Right forelimb (tissue), 1 donor: ENCODE measurements at places on chromosomes 12 and 14.

GRCh38 chr12:91326058-91327027 lies 143.7 kb upstream of the DCN start:
- DNase-seq, result peak; percentile 59

DNA sequence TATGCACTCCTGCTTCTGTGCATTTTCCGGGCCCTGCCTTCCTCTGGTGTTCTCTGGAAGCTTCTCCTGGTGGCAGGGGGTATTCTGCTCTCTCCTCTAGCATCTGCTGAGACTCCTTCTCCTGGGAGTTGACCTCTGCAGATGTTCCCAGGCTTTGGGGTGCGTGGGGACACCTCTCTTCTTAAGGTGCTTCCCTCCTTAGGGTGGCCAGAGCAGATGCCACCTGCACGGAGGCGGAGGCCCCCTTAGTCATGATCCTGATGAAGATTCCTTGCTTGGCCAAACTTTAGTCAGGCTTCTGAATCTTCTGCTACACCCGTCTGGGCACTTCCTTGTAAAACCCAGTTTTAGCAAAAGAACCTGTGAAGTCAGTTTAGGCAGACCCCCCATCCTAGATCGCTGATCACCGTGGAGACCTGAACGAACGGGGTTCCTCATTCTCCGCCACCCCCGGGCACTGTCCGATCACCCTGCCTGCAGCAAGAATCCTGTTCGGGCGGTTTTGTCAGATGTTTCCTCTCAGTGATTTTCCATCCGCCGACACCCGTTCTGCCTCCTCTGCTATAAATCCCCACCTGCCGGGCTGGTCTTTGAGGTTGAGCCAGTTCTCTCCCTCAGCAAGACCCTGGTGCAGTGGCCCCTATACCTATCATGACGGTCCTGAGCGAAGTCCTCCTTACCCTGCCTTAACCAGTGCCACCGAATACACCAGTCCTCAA lies 111.9 kb downstream of the CALM1 start:
- no peak for DNase-seq

- no peak for DNase-seq
These were observed 55.1 kb downstream of the PAWR start for GRCh38 chr12:79635676-79636075.

GRCh38 chr12:120292411-120292660 lies 633 bp upstream of the RNU4-2 start:
- no peak for DNase-seq

- no peak for DNase-seq
These were observed 22.4 kb upstream of the SERPINA6 start for GRCh38 chr14:94345344-94346064.

DNA sequence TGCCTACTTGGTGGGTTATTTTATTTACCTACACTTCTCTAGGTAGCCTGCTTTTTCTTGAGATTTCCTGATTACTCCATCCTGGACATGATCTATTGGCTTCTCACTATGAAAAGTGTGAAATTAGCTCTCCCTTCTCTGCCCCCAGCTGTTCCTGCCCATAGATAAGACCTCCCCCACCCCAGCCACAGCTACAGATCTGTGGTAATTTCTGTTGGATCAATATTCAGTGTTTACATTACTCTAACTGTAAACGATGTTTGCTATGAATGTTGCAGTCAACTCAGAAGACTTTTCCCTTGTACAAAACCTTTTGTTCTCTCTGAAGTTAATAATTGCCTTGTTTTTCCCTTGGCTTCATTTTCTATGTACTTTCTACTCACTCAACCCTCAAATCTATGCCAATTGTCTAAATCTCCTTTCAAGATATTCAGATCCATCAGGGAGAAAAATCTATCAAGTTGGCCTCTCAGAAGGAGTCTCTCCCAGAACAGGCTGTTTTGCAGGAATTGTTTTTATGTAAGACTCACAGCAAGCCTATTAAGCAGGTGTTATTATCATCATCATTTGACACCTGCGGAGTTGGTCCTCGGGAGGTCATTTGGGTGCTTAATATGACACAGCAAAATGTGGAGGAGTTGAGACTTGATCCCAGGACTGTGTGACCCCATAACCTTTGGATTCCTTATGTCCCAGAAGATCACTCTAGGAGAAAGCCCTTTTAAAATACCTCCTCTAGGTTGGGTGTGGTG lies 227.4 kb downstream of the SUDS3 start:
- no peak for DNase-seq

- no peak for DNase-seq
These were observed 15.9 kb downstream of the P2RX2 start for GRCh38 chr12:132634411-132634990.

DNA sequence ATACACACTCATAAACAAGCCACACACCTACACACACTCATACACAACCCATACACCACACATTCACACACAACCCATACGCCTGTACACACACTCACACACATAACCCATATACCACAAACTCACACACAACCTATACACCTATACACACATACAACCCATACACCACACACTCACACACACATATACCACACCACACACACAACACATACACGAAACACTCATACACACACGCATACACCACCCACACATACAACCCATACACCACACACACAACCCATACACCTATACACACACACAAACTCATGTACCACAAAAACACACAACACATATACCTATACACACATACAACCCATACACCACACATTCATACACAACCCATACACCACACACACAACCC lies 164.3 kb downstream of the TMEM121 start:
- no peak for DNase-seq

DNA sequence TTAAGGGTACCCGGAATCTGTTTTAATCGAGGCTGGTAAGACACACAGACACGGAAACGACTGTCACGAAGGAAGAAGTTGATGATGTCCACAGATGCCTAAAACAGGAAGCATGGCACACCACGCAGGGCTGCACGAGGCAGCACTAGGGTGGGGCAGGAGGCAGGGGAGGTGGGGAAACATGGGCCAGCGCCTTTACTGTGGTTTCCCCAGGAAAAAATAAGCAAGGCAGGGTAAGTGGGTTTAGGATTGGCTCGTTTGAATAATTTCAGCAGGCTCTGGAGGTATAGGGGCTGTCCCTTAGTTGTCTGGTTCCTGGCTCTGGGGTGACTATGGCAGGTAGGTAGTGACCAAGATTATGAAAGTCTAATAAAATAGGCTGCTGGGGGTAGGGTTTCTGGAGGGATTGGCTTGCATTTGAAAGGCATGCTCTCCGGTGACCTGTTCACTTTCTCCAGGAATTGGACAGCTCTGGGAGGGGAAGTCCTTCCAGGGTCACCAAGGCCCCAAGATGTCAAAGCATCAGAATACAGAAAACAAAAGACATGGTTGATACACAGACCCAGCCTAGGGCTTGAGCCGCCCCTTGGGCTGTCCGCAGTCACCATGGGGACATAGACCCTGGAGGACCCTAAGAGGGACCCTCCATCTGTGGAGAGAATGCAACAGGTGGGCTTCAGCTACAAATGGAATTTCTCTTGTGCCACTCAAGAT lies 35.3 kb downstream of the MAP1LC3B2 start:
- no peak for DNase-seq

DNA sequence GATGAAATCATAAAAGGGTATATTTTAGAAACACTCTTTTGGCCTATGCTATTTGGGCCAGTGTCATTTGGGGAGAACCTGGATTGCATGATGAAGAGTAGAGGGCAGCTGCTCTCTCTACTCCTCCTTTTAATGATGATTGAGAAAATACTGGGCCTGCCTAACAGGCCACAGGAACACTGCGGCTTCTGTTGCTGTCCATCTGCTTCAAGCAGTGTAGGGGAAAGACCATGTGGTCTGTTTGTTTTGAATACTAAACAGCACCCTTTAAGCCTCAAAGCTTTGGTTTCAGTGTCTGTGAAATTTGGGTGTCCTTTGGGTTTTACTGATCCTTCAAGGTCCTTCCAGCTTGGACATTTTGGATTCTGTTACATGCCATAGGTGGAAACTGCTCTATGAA lies 78.0 kb downstream of the TTC6 start:
- DNase-seq, result no peak

GRCh38 chr14:96148631-96149030 lies 56.0 kb upstream of the BDKRB2 start:
- no peak for DNase-seq

DNA sequence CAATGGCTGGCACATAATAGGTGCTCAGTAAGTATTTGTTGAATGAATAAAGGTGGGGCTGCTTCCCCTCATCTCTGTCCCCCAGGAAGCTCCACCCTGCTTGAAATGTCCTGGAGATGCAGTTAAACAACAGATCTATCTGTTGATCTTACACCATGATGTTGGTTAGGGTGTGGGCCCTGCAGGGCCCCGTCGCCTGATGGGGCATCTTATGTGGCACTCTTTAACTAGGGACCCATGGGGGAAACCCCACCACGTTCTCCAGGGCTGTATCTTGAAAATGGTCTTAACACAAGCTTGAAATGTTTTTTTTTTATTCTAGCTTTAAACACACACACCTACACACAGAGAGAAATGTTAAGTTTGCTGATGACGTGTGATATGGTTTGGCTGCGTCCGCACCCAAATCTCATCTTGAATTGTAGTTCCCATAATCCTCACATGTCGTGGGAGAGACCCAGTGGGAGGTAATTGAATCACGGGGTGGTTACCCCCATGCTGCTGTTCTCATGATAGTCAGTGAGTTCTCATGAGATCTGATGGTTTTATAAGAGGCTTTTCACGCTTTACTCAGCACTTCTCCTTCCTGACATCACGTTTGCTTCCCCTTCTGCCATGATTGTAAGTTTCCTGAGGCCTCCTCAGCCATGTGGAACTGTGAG lies 741.7 kb downstream of the VRK1 start:
- no peak for DNase-seq

DNA sequence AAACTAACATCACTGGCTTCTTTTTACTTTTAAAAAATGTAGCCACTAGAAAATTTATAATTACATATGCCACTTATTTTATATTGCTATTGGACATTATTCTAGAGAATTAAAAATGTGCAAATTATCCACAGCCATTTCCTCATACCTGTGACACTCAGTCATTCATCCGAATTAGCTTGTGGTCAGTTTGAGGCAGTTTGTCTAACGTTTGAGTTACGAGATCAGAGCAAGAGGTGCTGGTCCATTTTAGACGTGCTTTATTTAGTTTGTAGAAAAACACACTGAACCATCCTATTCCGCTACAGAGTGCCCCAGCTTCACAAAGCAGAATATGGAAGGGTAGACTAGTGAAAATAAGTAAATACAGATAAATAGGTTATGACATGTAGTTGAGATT lies 513.0 kb downstream of the NRXN3 start:
- DNase-seq, result no peak

GRCh38 chr12:53044896-53045695 lies 4.8 kb upstream of the TNS2 start:
- no peak for DNase-seq

DNA sequence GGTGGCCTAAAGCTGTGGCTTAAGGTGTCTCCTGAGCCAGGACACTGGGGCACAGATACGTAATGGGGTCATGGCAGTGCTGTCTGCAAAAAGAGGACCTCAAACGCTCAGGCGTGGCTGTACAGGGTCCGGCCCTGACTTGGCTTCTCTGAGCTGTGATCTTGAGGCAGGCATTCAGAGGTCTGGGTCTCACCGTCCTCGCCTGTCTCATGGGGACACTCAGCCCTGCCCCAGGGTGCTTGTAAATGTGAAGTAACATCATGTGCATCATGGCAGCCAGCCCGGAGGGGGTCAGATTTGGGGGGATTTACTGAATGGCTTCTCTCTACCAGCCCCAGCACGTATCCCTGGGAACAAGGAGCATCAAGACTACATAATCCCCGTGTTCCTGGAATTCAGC lies 28.8 kb downstream of the DIO3 start:
- DNase-seq, result no peak

GRCh38 chr12:103771466-103771865 lies 69.6 kb downstream of the NT5DC3 start:
- no peak for DNase-seq

GRCh38 chr12:20482491-20483054 lies 114.2 kb downstream of the PDE3A start:
- DNase-seq, result no peak

DNA sequence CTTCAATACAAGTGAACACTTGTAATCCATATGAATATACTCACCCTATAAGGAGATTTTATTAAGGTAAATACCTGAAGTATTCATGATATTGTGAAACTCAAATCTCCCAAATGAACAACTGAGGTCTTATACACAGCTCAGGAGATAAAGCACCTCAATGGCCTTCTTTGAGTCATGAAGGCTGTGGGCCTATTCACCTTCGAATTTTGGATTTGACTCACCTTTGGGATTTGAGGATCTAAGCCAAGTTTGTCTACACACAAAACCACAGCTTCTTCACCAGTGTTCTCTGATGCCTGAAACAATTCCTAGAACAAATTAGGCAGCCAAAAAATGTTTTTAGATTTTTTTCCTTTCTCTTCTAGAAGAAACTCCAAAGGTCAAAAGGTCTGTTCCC lies 194.1 kb downstream of the NUAK1 start:
- no peak for DNase-seq

DNA sequence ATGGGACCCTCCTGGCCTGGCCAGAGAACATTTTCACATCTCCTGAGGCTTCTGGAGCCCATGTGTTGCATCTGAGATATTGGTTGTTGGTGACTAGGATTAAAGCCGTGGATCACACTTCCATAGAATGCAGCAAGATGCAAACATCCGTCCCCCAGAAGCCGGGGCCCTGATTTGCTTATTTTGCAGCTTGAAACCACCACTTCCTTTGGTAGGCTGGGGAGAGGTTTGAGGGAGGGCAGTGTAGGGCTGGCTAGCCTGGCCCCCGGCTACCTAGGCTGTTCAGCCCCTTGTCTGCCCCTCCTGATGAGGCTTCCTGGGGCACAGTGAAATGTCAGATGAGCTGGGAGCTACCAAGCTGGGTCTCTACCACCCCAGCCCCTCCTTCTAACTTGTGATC lies 209.7 kb upstream of the PWP1 start:
- no peak for DNase-seq

- no peak for DNase-seq
These were observed 498.5 kb downstream of the TMTC2 start for GRCh38 chr12:83185241-83185640.

DNA sequence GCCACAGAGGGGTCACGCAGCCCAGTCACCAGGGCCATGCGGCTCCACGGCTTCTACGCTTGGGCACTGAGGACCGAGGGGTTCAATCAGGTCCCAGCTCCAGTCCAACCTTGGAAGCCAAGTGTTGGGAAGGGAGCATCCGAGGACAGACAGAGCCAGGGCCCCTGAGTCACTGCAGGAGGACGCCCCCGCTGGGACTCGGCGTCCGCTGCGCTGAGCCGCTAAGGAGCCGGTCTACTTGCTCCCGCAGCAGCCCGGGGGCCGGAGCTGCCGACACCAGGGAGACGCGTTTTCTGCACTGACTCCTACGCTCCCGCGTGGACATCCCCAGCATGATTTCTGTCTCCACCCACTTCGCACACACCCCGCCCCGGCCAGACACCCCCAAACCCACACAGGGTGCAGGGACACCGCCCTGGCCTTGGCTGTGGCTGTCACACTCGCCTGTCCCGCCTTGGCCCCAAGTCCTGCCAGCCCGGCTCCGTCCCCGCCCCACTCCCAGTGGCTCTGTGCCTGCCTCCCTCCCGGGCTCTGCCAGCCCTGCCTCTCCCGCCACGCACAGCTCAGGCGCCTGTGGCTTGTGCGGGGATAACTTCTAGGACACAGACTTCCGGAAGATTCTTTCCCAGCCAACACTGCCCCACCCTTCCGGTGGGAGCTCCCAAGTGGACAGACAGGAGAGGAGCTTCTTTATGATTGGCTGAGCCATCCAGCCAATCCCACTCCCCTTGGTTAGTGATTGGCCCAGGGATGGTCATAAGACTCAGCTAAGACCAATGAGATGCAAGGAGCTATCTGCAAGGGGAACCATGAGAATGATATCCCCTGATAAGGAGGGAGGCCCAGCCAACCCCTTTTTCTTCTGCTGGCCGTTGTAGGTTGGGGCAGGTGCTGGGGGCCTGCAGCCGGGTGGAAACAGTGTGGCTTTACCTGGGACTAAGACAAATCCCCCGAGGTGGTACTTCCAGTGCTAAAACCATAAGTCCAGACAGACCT lies 118.9 kb upstream of the SFSWAP start:
- no peak for DNase-seq
